ENCODE measurements at places on chromosomes 16 and 17.

DNA sequence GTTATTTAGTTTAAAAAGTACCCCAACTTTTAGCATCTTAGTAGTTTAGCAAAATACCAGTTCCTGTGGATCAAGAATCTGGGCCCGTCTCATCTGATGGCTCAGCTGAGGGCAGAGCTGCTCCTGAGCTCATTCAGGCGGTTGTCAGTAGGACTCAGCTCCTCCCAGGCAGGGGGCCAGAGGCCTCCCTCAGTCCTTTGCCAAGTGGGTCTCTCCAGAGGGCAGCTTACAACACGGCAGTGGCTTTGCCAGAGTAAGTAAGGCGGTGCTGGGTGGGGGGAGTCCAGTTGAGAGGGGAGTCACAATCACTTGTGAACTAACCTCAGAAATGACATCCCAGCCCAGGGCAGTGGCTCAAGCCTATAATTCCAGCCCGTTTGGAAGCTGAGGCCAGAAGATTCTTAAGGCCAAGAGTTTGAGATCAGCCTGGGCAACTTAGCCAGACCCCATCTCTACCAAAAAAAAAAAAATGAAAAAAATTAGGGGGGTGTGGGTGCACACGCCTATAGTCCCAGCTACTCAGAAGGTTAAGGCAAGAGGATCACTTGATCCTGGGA, 81.5 kb upstream of the MED9 start:
- H3K4me3 ChIP-seq, result no peak overlapping the region
- H3K36me3 ChIP-seq, result no peaks in the 10 kb centered on the region
- H3K4me1 ChIP-seq, result no peaks in the 10 kb centered on the region
- no peaks in the 10 kb centered on the region for H3K27me3 ChIP-seq

- no peak overlapping the region for H3K27ac ChIP-seq
- DNase-seq, result no peak
- H3K27me3 ChIP-seq, result no peaks in the 10 kb centered on the region
- no peaks in the 10 kb centered on the region for H3K36me3 ChIP-seq
- no peak overlapping the region for H3K4me3 ChIP-seq
- no peaks in the 10 kb centered on the region for H3K4me1 ChIP-seq
Observed at GRCh38 chr17:57755480-57756070, 10.5 kb upstream of the CCDC182 start.

- H3K27ac ChIP-seq, result peak overlapping the region; percentile 84
- peak overlapping the region; percentile 32 for H3K4me3 ChIP-seq
- no peaks in the 10 kb centered on the region for H3K4me1 ChIP-seq
- no peaks in the 10 kb centered on the region for H3K36me3 ChIP-seq
Observed at GRCh38 chr17:7440113-7440833, 961 bp downstream of the FGF11 start.

GRCh38 chr16:67111951-67112444, 2.3 kb downstream of the PHAF1 start:
- H3K36me3 ChIP-seq, result no peaks in the 10 kb centered on the region
- H3K27me3 ChIP-seq, result no peaks in the 10 kb centered on the region
- DNase-seq, result no peak
- H3K4me1 ChIP-seq, result no peaks in the 10 kb centered on the region
- H3K4me3 ChIP-seq, result no peak overlapping the region

Measured in right atrium auricular region (tissue), 2 donors.